NAMALWA (cell line): ENCODE measurements at places on chromosomes 5 and 9.

DNA sequence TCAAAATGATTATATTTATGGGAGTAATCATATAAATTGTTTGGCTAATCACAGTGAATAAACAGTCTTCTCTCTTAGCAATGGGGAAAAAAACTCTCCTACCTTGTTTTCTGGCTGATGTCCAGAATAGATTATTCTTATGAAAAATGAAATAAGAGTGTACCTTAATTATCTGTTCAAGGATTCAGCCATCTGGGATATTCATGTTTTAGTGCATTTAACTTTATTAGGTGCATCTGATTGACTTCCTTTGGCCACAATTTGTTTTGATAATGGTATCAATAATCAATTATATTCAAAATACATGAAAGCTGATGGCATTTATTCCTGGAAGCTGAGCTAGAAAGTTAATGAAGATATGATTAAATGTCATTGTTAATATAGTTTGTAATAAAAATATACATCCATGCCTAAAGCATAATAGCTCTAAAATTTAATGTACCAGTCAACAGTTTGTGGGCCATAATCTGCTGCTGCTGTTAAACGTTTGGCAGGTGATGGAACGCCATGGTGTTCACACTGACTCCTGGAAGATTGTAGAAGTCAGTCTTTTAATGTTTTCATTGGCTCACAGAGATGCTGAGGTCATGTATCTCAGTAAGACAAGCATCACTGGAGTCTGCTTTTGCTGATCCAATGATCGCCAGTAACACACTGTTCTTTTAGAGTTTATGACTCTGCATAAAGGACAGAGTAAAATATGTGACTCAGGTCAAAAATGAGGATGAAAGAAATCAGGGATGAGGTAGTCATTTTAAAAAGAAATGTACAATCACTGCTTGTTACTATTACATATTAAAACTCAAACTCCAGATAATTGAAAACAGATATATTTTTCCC lies 105.8 kb downstream of the ISL1 start:
- DNase-seq = no peak

GRCh38 chr5:6408260-6408596 lies 29.9 kb upstream of the MED10 start:
- DNase-seq = no peak

- DNase-seq = no peak
Observed at GRCh38 chr5:140259500-140259899, 43.4 kb downstream of the PFDN1 start.

- DNase-seq = no peak
Observed at GRCh38 chr9:35835766-35836165, 6.7 kb downstream of the TMEM8B start.

- DNase-seq = no peak
Observed at GRCh38 chr5:53785924-53786323, 225.5 kb downstream of the NDUFS4 start.

- DNase-seq = no peak
Observed at GRCh38 chr9:124248066-124248465, 9.7 kb upstream of the NEK6 start.

DNA sequence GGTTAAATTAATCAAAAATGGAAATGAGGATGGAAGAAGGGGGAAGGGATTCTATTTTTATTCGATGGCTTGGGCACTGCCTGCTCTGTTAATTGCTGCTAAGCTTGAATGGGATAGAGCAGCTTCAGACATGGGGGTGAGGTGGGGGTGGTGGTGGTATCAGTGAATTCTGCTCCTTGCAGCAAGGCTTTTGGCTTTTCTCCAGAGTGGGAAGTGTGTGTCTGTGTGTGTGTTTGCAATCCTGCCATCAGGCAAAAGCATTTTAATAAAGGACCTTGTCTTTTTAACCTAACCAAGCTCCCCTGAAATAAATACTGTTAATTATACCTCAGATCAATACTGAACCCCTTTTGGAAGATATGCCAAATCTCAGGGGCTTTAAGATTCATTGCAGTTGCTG lies 110.9 kb upstream of the GPR151 start:
- no peak for DNase-seq

DNA sequence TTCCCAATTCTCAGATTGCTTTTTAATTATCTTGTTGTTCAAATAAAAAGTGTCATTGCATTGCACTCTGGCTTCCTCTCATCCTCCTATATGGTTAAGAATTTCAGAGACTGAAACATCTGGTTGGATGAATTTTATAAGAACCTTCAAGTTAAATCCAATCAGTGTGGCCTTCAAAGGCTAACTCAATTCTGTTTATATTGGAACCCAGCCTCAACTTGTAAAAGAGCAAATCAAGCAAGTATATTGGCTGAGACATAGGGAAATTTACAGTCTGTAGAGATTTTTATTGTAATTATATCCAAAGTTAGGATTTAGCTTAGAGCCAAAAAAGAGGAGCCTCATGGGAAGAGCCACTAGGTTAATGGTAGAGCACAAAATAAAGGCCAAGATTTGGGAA lies 159.9 kb upstream of the FER start:
- no peak for DNase-seq

DNA sequence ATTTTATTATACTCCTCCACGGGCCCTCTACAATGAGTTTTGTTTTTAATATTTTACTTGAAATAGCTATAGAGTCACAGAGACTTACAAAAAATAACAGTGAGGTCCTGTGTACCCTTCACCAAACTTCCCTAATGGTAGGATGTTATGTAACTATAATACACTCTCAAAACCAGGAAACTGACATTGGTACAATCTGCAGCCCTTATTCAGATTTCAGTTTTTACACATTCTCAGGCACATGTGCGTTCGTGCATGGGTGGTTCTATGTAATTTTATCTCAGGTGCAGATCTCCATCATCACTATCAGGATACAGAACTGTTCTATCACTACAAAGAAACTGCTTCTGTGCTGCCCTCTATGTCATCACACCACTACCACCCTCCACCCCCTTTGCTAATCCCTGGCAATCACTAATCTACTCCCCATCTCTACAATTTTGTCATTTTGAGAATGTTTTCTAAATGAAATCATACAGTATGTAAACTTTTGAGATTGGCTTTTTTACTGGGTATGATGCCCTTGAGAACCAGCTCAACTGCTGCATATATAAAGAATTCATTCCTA lies 16.4 kb downstream of the RAB14 start:
- no peak for DNase-seq

- DNase-seq = no peak
Observed at GRCh38 chr9:124818431-124819281, 34.6 kb upstream of the WDR38 start.

DNA sequence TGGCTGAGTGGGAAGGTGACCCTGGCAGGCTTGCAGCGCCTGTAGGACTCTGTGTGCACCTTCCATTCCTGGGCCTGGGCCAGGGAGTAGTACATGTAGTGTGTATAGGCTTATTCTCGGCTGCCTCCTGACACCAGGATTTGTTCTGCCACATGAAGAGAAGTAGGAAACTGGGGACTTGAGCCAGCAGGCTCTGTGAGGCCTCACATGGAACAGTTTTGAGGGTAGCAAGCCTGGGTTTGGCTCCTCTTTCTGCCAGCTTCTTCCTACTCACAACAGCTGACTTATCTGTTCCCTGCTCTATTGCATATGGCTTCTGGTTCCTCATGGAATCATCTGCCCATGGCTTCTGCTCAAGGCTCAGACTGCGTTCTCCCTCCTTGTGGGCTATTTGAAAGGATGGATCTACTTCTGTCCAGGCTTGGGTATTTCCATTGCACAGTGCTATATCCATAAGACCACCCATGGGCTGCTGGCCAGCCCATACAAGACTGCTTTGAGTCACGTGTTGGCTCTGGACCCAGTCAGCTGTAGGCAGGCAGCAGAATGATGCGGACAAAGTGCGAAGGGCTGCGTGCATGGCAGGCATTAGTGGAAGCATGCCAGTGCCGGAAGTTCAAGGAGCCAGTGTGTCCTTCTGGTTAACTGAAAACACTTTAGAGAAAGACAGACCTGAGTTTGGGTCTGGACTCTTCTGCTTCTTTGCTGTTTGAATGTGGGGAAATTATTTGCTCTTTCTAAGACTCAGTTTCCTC lies 11.0 kb upstream of the INSYN2B start:
- DNase-seq = no peak

DNA sequence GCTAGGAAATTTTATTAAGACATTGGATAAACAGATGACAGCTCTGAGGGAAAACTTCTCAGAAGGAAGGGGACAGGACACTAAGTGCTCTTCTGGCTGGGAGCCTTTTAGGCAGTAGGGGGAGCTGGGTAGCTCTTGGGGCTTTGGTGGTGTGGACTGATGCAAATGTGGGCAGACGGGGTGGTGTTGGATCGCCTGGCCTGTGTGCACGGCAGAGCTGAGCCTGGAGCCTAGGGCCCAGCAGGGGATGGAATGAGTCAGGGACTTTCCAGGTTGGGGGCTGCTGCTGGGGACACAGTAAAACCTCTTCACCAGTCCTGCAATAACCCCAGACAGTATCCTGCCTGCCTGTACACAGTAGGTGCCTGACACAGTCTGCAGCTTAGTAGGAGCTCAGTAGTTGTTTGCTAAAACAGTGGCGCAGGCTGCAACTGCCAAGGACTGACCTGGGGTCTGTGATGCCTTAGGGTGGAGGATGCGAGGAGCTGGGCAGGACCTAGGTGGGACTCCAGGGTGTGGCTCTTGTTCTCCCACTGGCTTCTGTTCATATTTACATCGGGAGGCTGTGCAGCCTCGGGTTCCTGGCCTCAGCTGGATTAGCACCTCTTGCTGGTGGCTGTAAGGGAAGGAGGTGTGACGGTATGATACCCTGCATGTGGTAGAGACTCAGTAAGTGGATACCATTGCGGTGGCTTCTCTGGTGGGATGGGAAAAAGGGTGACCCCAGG lies 83.8 kb downstream of the DAB2IP start:
- DNase-seq = peak; percentile 81

GRCh38 chr5:159764283-159765134 lies 151.8 kb upstream of the ADRA1B start:
- no peak for DNase-seq

DNA sequence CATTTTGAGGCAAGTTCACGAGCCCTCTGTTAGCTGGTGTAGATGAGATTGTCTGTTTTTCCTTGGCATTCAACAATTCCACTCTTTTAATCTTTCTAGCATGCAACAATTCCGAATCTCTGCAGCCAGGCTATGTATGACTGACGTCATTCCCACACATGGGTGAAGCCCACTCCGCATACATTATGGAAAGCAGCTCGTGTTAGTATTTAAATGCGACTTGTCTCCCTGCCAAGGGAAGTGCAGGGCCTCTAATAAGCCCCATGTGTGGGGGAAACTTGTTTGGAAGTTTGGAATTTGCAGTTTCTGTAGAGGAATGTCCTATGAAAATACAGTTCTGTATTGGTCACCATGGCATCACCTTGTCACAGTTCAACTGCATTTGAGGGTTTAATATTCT lies 146.0 kb upstream of the FBXL7 start:
- DNase-seq = no peak

DNA sequence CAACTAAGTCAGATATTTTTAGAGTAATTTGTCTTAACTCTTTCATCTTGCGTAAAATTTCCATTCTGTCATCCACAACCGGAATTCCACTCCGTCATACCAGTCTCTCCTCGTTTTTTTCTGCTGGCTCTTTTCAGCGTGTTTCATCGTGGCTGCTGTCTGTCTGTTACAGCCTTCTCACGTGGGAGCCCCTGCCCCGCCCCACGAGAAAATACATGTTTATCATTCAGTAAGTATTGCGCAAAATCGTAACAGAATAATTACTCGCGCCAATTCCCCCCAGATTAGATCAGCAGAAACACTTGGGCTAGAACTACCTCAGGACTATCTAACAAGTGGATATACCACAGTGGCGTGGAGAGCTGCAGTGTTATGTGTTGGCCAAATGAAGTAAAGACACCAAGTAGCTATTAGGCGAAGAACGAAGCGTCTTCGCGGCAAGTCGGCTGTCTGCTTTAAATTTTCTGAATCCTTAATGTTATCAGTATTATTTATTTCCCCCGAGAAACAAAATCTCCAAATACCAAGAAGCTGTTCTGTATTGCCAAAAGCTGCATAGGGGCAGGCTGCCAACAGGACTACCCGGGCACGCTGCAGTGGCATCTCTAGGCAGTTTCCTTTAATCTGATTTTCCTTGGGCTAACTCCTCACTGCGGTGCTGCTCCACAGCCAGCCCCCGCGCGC lies 566 bp upstream of the FOCAD start:
- peak; percentile 79 for DNase-seq

DNA sequence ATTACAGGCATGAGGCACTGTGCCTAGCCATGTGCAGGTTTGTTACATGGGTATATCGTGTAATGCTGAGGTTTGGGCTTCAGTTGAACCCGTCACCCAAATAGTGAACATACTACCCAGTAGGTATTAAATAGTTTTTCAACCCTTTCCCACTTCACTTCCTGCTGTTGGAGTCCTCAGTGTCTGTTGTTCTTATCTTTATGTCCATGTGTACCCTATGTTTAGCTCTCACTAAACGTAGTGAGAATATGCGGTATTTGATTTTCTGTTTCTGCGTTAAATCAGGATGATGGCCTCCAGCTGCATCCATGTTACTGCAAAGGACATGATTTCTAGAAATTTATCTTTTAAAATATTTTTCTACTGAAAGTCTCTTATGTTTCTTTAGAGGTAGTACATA lies 17.8 kb downstream of the MTREX start:
- no peak for DNase-seq

GRCh38 chr9:33197279-33198152 lies 30.4 kb upstream of the B4GALT1 start:
- DNase-seq = no peak

DNA sequence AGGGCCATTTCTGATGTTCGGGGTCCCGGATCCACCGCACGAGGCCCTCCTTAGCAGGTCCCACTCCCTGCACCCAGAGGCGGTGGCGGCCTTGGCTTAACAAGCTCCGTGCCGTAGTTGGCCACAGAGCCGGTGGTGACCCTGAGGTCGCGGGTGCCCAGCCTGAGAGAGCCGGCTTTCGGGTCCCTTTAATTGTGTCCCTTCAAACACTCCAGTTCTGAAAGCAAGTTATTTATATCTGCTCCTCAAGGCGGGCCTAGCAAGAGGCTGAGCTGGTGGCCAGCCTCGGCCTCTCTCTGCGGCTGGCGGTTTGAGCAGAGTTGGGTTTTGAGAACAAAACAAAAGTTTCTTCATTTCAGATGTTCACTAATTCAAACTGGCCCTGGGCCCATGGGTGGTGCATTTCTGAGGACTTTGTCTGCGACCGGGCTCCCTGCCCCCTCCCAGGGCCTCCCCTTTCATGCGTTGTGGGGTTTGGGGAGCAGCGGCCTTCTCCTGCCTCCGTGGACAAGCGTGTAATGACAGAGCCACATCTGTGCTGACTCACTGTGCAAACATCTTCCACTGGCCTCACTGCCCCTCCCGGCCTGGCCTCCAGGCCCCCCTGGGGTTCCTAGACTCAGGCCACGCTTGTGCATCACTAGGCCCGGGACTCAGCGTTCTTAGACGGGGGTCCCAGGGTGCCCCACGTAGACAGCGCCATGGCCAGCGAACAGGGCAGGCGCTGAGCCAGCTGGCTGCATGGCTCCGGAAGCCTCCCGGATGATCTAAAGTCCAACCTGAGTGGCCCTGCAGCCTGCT lies 49.4 kb upstream of the COL5A1 start:
- no peak for DNase-seq

- no peak for DNase-seq
Observed at GRCh38 chr9:124363326-124364096, 51.7 kb downstream of the PSMB7 start.

GRCh38 chr5:37738865-37739488 lies 100.9 kb downstream of the GDNF start:
- DNase-seq = no peak
